NCI-H526 (cell line): ENCODE measurements at places on chromosomes 12 and 14.

DNA sequence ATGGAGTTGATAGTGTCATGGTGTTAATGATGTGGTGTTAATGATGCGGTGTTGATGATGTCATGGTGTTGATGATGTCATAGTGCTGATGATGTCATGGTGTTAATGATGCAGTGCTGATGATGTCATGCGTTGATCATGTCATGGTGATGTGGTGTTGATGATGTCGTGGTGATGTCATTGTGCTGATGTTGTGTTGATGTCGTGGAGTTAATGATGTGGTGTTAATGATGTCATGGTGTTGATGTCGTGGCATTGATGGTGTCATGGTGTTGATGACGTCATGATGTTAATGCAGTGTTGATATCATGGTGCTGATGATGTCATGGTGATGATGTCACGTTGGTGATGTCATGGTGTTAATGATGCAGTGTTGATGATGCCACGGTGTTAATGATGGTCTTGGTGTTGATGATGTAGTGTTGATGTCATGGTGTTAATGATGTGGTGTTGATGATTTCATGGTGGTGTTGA lies 49.1 kb upstream of the RIMBP2 start:
- no peak for DNase-seq

DNA sequence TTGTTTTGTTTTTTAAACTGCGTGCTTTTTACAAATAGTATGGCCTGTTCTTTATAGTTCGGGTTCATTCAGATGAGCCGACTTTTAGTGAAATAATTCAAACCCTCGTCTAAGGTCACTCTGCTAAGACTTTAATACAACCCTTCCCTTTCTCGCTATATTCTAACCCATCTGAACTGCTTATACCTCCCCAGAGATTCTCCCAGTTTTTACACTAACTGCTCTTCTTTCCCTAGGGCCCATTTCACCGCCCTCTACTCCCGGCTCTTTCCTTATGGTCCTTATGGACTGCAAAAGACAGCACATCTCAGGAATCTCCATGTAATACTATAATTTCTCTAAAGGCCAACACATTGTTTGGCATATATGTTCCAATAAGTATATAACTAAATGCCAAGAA lies 2.1 kb downstream of the MAPK1IP1L start:
- DNase-seq = no peak

- no peak for DNase-seq
These were observed 279.8 kb upstream of the DIO2 start for GRCh38 chr14:80491131-80491530.

- no peak for DNase-seq
These were observed 49.5 kb downstream of the PPP2R5C start for GRCh38 chr14:101810897-101811621.

- peak; percentile 94 for DNase-seq
These were observed 552 bp upstream of the SCN8A start for GRCh38 chr12:51590347-51591015.

GRCh38 chr14:101889366-101889765 lies 75.0 kb upstream of the DYNC1H1 start:
- no peak for DNase-seq

DNA sequence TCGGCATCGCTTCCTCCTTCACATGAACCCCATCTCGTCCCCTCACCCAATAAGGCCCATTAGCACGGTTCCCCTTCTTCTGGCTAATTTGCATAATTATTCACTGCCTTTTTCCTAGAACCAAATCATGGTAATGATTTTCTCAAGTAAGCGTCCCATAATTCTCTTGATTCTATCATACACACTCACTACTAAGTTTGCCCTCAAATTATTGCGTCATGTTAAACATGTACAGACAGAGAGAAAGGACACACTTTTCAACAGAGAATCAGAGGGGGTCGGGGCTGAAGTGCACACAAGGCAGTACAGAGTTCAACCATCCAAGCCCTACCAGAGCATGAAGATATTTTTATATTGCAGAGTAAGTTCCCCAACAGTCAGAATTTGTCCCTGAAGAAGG lies 256.6 kb downstream of the FOXN3 start:
- no peak for DNase-seq
